Tibial nerve (tissue), 4 donors: ENCODE measurements at places on chromosomes 2 and 18. TPM values are rescaled to one million over a fixed set of nuclear protein-coding genes. Genes with fewer than 3 reads are reported as not detected.

OLA1 gene
- 50.5 TPM for total RNA-seq

PRKAG3 gene
- not detected for total RNA-seq

SP110 gene
- 26.7 TPM for total RNA-seq

NEU2 gene
- not detected for total RNA-seq

DBI gene
- total RNA-seq: 135 TPM

TRPM8 gene
- not detected for total RNA-seq

STEAP3 gene
- total RNA-seq: 8.0 TPM

NFU1 gene
- total RNA-seq: 32.0 TPM

EIF2AK2 gene
- 26.9 TPM for total RNA-seq

FTCDNL1 gene
- 3.9 TPM for total RNA-seq

LYG1 gene
- total RNA-seq: 1.3 TPM

LCT gene
- total RNA-seq: under 0.01 TPM

SLC9A4 gene
- not detected for total RNA-seq

DSG1 gene
- not detected for total RNA-seq

KATNAL2 gene
- total RNA-seq: 4.8 TPM

STK11IP gene
- 76.5 TPM for total RNA-seq

GALNT3 gene
- total RNA-seq: 1.2 TPM

FAM124B gene
- 9.2 TPM for total RNA-seq

AOX1 gene
- total RNA-seq: 87.3 TPM

CNNM4 gene
- 7.3 TPM for total RNA-seq
